ENCODE measurements at places on chromosomes 3 and 15. TPM values are rescaled to one million over a fixed set of nuclear protein-coding genes. Genes with fewer than 3 reads are reported as not detected.

DNA sequence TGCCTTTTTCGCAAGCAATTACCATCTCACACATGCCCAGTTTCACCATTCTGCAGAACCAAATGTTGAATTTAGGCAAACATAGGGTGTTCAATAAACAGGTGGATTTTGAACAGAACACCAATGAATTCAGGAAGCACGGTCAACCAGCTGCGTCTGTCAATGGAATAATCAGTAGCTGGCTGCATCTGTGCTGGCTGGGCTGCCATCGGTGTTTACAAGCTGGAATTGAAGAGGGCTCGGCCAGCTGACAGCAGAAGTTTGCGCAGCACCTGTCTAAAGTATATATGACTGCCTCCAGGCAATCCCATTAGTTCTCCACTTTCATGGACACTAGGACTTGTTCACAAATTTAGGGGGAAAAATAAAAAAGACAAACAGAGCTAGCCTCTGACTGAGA is 996.4 kb upstream of the CFAP20DC start:
- DNase-seq: no peak

DNA sequence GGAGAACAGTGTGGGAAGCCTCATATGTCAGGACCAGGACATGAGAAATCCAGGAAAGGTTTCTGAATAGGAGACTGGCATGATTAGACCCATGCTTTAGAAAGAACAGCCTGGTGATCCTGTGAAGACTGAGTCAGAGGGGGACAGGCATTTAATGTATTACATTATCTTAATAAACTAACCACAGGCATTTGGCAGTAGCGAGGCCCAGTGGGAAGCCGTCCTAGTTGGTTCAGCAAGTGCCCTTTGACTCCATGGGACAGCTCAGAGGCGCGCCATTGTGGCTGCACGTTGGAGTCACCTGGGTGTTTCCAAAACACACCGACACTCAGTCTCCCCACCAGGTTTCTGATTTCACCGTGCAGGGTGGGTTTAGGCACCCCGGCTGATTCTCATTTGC is 90.5 kb upstream of the DGKG start:
- DNase-seq: no peak

DNA sequence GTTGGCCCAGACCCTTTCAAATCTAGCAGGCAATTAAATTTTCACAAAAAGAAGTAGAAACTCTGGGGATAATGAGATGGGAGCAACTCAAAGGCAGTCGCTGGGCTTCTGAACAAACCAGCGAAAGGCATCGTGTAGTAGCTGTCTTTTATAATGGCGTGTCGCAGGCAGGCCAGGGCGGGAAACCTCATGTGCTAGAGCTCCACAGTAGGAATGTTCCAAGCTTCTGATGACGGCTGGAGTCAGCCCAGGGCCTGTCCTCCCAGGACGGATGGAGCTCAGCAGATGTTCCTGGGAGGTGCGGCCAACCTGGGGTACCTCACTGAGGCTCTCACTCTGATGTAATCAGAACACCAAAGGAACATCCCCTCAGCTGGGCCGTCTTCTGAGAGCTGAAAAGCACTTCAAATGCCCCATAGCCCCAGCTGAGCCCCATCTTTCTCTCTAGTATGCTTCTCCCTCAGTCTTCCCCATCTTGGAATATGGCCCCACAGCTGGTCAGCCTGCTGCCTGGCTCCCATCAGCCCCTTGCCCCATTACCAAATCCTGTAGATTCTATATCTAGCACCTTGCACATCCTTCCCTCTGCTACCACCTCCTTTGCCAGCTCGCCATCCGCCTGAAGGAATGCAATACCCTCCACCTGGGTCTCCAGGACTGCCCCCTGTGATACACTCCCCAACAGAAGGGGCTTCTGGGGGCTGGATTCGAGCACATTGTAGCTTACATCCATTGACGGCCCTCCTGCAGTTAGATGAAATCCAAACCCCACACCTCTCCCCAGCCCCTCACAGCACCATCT is 54.9 kb upstream of the ATP2B2 start:
- no peak for DNase-seq

GRCh38 chr3:47228088-47228487 is 54.5 kb downstream of the KIF9 start:
- no peak for DNase-seq

DNA sequence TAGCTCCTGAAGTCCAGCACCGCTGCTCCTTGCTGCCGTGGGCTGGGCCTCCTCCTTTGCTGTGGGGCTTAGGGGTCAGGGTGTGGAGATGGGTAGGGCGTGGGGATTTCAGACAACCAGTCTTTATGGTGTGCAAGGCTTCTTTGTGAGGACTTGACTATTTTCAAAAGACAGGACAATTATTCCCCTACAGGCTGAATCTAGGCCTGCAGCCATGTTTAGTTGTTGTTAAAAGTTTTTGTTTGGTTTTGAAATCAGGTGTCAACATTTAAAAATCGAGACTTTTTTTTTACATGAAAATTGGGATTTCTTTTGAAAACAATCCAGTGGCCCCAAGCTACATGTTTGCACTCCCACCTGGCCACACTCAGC is 10.6 kb downstream of the RPL32 start:
- no peak for DNase-seq

DNA sequence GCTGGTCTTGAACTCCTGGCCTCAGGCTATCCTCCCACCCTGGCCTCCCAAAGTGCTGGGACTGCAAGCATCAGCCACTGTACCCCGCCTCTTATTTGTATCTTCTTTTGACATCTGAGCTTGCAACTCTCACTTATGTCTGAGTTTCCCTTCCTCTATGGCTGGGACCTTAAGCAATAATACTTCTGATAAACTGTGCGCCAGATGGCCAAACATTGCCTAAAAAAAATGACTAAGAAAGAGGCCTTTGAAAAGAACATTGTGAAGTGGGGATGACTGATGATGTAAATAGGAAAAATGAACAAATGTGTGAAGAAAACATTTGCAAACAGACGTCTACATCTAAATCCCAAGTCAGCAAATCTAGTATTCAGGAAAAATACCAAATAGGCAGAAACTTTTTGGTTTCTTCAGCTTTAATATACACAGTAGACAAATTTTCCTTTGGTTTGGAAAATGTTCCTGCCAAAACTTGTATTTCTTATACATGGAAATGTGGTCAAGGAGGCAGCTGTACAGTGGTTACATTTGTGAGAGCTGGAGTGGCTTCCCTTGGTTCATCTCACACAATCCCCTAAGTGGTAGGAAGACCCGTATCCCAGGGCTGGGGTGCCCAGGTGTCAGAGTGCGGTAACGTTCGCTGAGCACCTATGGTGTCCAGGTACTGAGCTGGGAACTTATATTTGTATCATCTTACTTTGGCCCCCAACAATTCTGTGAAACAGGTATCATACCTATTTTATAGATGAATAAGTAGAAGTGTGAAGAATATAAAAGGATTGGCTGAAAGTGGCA is 11.6 kb upstream of the TFRC start:
- DNase-seq: no peak

UBL7 gene
- 61.3 TPM for total RNA-seq

DNA sequence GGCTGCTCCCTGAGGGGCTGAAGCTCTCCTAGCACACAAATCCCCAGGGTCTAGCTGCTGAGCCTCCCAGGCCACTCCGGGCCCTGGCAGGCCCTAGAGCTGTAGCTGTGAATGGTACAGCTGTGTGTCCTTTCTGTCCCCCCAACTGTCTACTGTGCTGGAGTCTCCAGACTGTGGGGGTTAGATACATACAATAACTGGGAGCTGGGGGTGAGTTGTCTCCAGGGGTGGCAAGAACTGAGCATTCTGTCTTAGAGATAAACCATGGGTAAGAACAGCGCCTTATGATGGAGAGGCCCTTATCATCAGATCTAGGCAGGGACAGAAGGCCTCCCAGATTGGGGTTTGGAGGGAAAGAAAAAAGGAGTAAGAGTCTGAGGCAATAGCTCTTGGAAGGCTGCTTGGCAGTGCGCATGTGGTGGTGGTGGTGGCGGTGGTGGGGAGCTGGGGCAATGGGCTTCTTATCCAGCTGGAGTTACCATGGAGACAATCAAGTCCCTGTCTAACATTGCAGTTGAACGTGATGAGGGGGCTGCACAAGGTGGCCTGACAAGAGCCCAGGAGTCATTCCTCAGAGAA is 3.6 kb downstream of the CYB561D2 start:
- no peak for DNase-seq

GRCh38 chr3:134655706-134656105 is 4.9 kb upstream of the KY start:
- DNase-seq: no peak

GPR149 gene
- not detected for total RNA-seq

CLDN1 gene
- 0.25 TPM for total RNA-seq

- no peak for DNase-seq
Measured at GRCh38 chr3:70546679-70547078, 234.2 kb upstream of the MDFIC2 start.

GRCh38 chr15:101723171-101723873 is 951 bp downstream of the TARS3 start:
- DNase-seq: no peak

- no peak for DNase-seq
Measured at GRCh38 chr15:93372208-93372864, 283.3 kb upstream of the RGMA start.
